Kidney (tissue), 22 donors: ENCODE measurements at places on chromosomes 4 and X. TPM values are rescaled to one million over a fixed set of nuclear protein-coding genes. Genes with fewer than 3 reads are reported as not detected.
A peak's percentile ranks its signal among the peaks of the same experiment; 100 is the strongest.

GRCh38 chrX:12149670-12150407 lies 11.6 kb downstream of the FRMPD4 start:
- no peaks in the 10 kb centered on the region for H3K36me3 ChIP-seq
- no peaks in the 10 kb centered on the region for H3K27me3 ChIP-seq
- no peaks in the 10 kb centered on the region for H3K4me1 ChIP-seq
- no peak for DNase-seq

The CFI gene
- total RNA-seq, result 248 TPM

The BANK1 gene
- total RNA-seq, result 7.4 TPM

DNA sequence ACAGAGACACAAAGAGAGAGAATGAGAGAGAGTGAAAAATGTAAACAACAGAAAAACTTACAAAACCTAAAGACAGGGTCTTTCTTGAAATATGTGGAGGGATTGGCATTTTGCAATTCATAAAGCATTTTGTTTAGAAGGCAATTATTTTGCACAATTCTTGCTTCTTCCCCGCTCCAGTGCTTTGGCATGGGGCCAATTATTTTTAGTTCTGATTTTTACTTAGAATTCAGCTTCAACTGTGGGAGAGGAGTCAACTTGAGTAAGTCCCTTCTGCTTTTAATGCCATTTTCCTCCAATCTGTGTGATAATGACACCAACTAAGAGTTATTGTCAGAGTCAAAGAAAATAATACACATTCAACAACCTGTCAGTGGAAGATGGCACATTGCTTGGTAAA lies 1051.9 kb downstream of the NLGN4X start:
- no peaks in the 10 kb centered on the region for H3K4me1 ChIP-seq
- no peak overlapping the region for H3K27ac ChIP-seq
- H3K4me3 ChIP-seq, result peak overlapping the region; percentile 17
- H3K27me3 ChIP-seq, result no peaks in the 10 kb centered on the region
- DNase-seq, result no peak
- no peaks in the 10 kb centered on the region for H3K36me3 ChIP-seq

The SYTL5 gene
- 0.69 TPM for total RNA-seq

DNA sequence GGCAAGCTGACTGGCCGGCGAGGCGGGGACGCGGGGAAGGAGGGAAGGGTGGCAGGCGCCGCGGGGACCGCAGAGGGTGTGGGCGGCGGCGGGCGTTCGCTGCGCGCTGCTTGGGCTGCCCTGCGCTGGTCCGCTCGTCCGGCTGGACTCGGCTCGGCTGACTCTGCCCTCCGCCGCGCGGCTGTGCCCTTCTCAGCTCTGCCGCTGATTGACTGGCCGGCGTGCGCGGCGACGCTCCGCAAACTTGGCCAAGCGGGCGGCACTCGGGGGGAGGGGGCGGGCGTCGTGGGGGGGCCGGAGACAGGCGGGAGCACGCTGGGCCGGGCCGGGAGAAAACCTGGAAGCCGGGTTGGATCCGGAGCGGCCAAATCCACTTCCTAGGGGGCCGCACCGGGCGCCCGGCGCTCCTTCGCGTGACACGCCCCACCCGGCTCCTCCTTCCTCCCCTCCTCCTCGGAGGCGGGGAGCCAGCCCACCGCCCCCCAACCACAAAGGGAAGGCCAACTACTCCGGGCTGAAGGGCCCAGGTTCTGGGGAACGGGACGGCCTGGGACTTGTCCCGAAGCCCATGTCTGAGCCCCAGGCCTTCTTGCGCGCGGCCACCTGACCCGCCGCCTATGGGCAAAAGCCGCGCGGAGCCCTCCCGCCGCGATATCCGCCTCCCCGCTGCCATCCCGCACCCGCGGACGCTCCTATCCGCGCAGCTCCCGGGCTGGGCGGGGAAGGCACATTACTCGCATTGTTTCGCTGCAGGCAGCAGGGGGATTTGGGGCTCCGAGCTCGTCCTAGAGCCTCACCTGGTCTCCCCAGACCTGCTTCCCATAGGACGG lies at the start of gene GPC4:
TSS of gene GPC4 (minus strand) at position 214 of the 830 bp plus-strand sequence. CDS start 524 bp downstream, outside the sequence.
- peak; percentile 90 for DNase-seq
- H3K4me3 ChIP-seq, result peak within 1 kb of the TSS; percentile 51
- peaks cover 3% of the 10 kb centered on the region for H3K27me3 ChIP-seq
- no peaks in the 10 kb centered on the region for H3K36me3 ChIP-seq

DNA sequence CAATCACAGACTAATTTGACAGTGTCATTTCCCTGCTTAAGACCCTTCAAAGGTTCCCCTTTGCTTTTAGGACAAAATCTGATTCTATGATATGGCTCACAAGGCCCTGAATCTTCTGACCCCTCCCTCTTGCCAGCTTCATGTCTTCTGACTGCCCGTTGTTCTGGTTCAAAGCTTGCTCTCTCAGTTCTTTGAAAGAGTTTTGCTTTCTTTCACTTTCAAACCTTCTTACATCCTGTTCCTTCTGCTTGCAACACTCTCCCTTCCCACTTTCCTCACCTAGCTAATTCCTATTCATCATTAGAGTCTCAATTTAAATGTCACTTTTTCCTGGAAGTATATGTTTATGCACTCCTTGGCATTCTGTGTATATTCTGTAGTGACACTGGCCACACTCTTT lies 299.2 kb downstream of the IDS start:
- DNase-seq, result no peak
- no peaks in the 10 kb centered on the region for H3K36me3 ChIP-seq
- no peak overlapping the region for H3K4me3 ChIP-seq
- H3K27ac ChIP-seq, result no peak overlapping the region
- no peaks in the 10 kb centered on the region for H3K4me1 ChIP-seq
- no peaks in the 10 kb centered on the region for H3K27me3 ChIP-seq

DNA sequence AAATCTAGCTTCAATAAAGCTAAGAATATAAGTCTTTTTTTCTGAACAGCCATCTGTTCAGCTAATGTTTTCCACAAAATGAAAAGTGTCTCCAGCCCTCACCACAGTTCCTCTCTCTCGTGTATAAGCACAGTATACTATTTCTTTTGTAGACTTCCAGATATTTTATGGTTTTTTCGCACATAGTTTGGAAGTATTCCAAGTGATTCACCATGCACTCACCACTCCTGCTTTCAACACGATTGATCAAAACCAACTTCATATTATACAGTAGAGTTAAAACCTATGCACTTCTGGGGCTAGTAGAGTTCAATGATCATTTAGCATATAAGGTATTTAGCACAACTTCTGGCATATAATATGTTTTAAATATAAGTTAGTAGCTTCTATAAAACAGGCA lies 105.8 kb upstream of the DCAF12L1 start:
- no peak for DNase-seq
- no peaks in the 10 kb centered on the region for H3K4me1 ChIP-seq
- no peaks in the 10 kb centered on the region for H3K27me3 ChIP-seq
- H3K4me3 ChIP-seq, result no peak overlapping the region

- no peak for DNase-seq
- no peak overlapping the region for H3K4me3 ChIP-seq
- no peaks in the 10 kb centered on the region for H3K4me1 ChIP-seq
- H3K27ac ChIP-seq, result no peak overlapping the region
- no peaks in the 10 kb centered on the region for H3K27me3 ChIP-seq
- H3K36me3 ChIP-seq, result no peaks in the 10 kb centered on the region
Observed at GRCh38 chrX:101028562-101028961, 23.3 kb downstream of the TRMT2B start.

- H3K4me3 ChIP-seq, result peak overlapping the region; percentile 60
- peak overlapping the region; percentile 67 for H3K27ac ChIP-seq
- peaks cover 4% of the 10 kb centered on the region for H3K36me3 ChIP-seq
- H3K4me1 ChIP-seq, result peaks cover under 1% of the 10 kb centered on the region
- H3K27me3 ChIP-seq, result peaks cover 4% of the 10 kb centered on the region
- peak; percentile 94 for DNase-seq
Observed at GRCh38 chrX:53088136-53088974, 5.6 kb upstream of the KANTR start.
